ENCODE measurements at places on chromosomes 4 and X.

GRCh38 chr4:2762048-2762447 is 5.9 kb upstream of the TNIP2 start:
- DNase-seq = peak; percentile 41

- no peak for DNase-seq
Measured at GRCh38 chr4:126458993-126459392, 1144.2 kb downstream of the FAT4 start.

DNA sequence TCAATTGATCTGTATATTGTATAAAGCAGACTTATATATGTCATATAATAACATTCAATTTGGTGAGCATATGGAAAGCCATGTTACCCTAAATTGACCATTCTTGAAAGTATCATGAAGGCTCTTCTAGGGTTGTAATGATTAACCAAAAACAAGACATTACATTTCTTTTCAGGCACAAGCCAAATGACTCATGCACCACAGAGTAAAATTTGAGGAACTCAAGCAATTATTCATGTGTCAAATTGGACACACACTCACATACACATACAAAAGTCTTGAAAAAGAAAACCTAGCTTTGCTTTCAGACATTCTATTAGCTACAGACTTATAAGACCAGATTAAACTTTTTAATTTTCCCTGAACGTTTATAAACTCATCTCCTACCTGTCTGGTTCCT is 146.5 kb upstream of the PCDH18 start:
- DNase-seq = no peak

GRCh38 chr4:139898293-139898692 is 232.7 kb downstream of the MGST2 start:
- DNase-seq = no peak

DNA sequence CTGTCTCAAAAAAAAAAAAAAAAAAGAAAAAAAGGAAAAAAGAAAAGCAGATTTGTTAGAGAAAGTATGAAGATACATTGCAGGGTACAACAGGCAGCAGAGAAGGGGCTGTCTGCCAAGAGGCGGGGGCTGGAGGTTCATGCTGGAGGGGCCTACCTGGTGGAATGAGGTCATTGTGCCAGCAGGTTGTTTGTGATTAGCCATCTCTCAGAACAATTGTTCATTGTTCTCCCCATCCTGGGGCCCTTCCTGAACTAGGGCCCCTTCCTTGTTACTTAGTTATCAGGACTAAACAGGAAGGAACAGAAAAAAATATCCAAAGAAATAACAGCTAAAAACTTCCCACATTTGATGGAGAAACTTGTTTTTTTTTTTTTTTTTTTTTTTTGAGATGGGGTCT is 14.0 kb upstream of the GPKOW start:
- DNase-seq = no peak

DNA sequence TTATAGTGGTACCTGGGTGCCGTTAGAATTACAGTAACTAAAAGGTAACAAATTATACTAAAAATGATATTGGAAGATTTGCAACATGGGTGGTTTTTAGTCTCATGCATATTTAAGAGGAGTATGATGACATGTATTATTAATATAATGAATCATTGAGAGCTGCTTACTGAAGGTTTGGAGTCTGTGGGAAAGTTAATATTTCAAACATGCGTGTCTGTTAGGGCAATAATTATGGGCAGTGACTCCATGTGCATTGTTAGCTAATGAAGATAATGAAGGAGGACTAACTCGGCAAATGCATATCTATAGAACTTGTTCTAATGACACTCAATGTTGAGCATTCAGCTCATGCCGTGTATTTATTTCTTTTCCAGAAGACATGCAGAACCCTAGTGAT is 47.1 kb downstream of the MTHFD2L start:
- DNase-seq = no peak

DNA sequence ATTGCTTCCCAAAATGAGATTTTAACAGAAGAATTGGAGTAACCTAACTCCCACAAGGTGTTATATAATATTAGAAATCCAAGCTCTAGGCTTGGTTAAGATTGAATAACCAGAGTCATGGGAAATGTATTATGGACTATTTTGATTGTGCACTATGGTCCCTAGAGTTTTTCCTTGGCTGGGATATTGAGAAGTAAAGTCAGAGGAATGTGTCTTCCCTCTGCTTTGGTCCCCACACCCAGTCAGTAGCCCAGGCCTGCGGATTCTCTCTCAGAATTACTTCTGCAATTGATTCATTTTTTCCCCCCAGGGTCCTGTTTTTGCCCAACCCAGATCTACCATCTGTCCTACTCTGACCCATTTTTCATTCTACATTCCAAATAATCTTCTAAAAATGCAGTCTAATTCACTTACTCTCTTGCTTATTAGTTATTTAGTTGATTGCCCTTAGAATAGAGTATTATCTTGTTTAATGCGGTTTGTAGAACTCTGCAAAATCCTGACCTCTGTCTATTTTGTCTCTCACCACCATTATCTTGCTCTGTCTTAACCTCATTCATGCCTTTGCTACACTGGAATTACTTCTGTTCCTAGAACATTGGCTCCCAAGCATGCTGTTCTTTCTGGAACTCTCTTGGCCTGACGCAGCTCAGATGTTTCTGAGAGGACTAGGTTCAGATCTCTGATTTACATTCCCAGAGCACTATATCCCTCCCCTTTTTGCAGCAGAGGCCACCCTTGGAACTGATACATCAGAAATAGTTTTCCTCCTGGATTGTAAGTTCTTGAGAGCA is 23.6 kb downstream of the GUCY1A1 start:
- no peak for DNase-seq

GRCh38 chr4:109665783-109666485 is 37.3 kb downstream of the CASP6 start:
- no peak for DNase-seq
